Hepatocyte (in vitro differentiated cells): ENCODE measurements at places on chromosomes 4 and X. TPM values are rescaled to one million over a fixed set of nuclear protein-coding genes. Genes with fewer than 3 reads are reported as not detected.

GPAT3 gene
- polyA plus RNA-seq, result 3.2 and 3.3 TPM in 2 replicates

CNKSR2 gene
- 1.5 and 1.8 TPM in 2 replicates for polyA plus RNA-seq

MED14 gene
- 8.5 and 16.0 TPM in 2 replicates for polyA plus RNA-seq

- DNase-seq, result no peak
- peaks cover 4% of the 10 kb centered on the region for H3K4me1 ChIP-seq
- H3K27me3 ChIP-seq, result no peaks in the 10 kb centered on the region
- H3K27ac ChIP-seq, result no peak overlapping the region
- no peak overlapping the region for H3K4me3 ChIP-seq
These were observed 216.0 kb downstream of the PTTG2 start for GRCh38 chr4:38176165-38176564.

GRCh38 chr4:99710020-99710419, 52.4 kb upstream of the C4orf54 start:
- DNase-seq, result no peak
- H3K36me3 ChIP-seq, result no peaks in the 10 kb centered on the region
- H3K27me3 ChIP-seq, result no peaks in the 10 kb centered on the region
- no peak overlapping the region for H3K4me3 ChIP-seq
- no peaks in the 10 kb centered on the region for H3K4me1 ChIP-seq

DNA sequence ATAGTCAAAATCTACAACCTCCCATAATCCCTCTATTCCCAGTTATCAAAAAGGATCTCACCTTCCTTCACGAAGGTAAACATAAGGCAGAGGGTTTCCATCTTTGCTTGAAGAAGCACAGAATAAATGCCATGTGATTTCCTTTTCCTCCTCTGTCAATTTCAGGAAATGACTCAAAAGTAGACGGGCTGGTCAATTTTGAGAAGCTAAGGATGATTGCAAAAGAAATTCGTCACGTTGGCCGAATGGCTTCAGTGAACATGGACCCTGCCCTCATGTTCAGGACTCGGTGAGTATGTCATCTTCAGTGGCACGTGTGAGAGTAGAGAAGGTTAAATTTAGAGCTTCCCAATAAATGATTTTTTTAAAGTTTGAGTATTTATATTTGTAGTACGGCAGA, 240.2 kb downstream of the RAPGEF2 start:
- no peak overlapping the region for H3K27ac ChIP-seq
- H3K4me3 ChIP-seq, result no peak overlapping the region
- no peak for DNase-seq
- peaks cover 3% of the 10 kb centered on the region for H3K36me3 ChIP-seq
- no peaks in the 10 kb centered on the region for H3K4me1 ChIP-seq

DNA sequence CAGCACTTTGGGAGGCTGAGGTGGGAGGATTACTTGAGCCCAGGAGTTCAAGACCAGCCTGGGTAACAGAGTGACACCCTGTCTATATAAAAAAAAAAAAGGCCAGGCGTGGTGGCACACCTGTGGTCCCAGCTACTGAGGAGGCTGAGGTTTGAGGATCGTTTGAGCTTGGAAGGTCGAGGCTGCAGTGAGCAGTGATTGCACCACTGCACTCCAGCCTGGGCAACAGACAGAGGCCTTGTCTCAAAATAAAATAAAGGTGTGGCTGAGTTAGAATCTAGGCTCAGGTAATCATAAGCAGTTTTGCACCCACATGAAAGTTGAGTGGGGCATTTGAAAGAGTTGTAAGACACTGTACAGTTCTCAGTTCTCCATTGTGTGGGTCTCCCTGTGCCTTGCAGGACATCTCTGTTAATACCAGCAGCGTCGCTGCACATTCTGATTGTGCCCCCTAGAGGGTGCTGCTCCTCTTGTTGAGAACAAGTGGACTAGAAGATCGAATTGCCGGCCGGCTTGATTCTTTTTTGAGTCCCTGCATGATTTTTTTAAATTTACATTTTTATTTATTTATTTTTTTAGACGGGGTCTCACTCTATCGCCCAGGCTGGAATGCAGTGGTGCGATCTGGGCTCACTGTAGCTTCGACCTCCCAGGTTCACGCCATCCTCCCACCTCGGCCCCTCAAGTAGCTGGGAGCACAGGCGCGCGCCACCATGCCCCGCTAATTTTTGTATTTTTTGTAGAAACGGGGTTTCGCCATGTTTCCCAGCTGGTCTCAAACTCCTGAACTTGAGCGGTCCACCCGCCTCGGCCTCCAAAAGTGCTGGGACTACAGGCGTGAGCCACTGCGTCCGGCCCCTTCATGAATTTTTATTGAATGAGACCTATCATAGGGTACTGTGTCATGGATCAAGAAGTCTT, 73.6 kb upstream of the RBMX start:
- no peaks in the 10 kb centered on the region for H3K36me3 ChIP-seq
- no peaks in the 10 kb centered on the region for H3K4me1 ChIP-seq
- H3K27ac ChIP-seq, result no peak overlapping the region
- H3K27me3 ChIP-seq, result no peaks in the 10 kb centered on the region

DNA sequence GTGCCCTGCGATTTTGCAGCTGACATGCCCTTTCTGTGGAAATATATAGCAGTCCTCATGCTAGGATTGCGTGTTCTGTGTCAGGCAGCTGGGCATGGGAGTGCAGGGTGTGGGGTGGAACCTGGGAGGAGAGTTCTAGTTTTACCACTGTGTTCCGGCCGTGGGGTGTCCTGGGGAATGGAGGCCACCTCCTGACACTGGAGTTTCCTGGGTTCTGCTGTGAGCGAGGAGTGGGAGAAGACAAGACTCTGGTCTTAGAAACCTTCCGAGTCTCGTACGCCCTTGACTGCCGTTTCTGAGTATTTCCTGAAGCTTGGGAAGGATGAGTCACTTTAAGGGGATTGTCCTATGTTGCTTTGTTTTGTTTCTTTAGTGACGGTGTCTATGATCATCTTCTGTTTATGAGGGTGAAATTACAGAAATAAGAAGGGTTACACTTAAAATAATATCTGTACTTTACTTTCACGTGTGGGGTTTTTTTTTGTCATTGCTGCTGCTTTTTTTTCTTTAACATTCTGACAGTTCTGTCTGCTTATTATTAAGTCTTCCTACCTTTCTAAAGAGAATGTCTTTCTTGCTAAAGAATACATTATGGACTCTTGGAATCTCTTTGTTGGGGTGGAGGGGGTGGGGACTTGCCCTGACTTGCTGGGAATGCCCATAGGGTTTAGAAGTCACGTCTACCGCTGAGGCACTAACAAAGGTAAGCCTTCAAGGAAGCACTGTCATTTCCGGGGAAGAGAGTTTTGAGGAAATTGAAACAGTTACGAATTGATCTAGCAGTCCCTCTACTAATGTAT, 19.1 kb downstream of the CD99 start:
- peak overlapping the region; percentile 92 for H3K27ac ChIP-seq
- H3K4me3 ChIP-seq, result no peak overlapping the region
- DNase-seq, result peak; percentile 71
- no peaks in the 10 kb centered on the region for H3K27me3 ChIP-seq
- H3K4me1 ChIP-seq, result peaks cover 27% of the 10 kb centered on the region
- no peaks in the 10 kb centered on the region for H3K36me3 ChIP-seq

GRCh38 chr4:39331191-39331590, 35.0 kb downstream of the RFC1 start:
- no peak overlapping the region for H3K27ac ChIP-seq
- H3K4me3 ChIP-seq, result no peak overlapping the region
- no peaks in the 10 kb centered on the region for H3K27me3 ChIP-seq
- H3K36me3 ChIP-seq, result no peaks in the 10 kb centered on the region

DNA sequence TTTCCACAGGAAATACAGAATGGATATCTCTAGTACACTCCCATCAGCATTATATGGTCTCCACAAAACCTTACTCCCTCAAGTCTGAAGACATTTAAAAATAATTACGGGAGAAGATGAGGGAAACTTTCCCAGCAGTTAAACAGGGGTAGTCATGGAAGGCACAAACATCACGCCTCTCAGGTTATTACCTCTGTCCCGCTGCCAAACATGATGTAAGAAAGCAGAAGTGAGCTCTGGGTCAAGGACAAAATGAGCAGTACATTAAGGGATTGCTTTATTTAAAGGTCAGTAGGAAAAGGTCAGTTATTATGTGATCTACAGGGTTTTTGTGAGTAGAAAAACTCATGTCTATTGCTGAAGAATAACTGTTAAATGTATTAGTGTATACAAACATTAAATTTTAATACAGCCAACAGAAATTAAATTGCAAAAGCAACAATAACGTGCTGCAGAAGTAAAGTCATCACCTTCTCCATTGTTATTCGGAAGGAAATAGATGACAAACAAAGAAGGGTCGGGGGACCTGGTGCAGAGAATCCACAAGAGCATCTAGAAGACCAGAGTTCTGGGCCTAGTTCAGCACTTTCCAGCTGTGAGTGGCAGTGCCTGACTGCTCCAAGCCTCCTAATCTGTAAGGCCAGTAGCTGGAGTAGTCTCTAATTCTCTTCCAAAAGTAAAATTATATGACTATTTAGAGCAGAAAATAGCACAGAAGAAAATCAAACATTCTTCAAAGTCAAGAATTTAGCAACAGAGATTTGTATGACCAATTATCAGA, 171.2 kb downstream of the PPP3CA start:
- no peak for DNase-seq
- H3K4me3 ChIP-seq, result no peak overlapping the region
- no peaks in the 10 kb centered on the region for H3K27me3 ChIP-seq
- no peaks in the 10 kb centered on the region for H3K36me3 ChIP-seq
- H3K4me1 ChIP-seq, result no peaks in the 10 kb centered on the region
- H3K27ac ChIP-seq, result no peak overlapping the region
